ENCODE measurements at places on chromosomes 2 and 18. TPM values are rescaled to one million over a fixed set of nuclear protein-coding genes. Genes with fewer than 3 reads are reported as not detected.

GRCh38 chr2:136376211-136376610, 258.3 kb upstream of the CXCR4 start:
- no peak for DNase-seq

The DPY30 gene
- 155 TPM for polyA plus RNA-seq

The CXCR1 gene
- not detected for polyA plus RNA-seq

The VSNL1 gene
- polyA plus RNA-seq: not detected

The MARCO gene
- 0.07 TPM for polyA plus RNA-seq

- no peak for DNase-seq
Observed at GRCh38 chr2:234564699-234565098, 67.8 kb upstream of the ARL4C start.

- DNase-seq: no peak
Observed at GRCh38 chr18:45379903-45380302, 235.4 kb upstream of the SLC14A2 start.

DNA sequence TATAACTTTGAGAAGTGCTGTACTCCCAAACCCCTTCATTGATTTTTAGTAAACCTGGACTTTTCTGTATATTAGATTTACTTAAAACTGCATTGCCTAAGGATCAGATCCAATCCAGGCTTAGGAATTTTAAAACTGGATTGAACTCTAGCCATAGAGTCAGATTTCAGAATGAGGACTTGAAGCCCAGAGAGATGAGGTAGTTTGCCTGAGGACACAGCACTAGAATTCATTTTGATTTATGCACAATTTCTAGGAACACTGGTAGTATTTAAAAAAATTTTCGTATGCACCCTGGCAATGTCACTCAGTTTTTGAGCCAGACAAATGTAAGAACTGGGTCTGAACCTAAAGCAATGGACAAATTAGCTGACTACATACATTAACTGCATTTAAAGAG, 144.9 kb downstream of the KCTD1 start:
- DNase-seq: no peak

The NFATC1 gene
- 2.0 TPM for polyA plus RNA-seq

- no peak for DNase-seq
Observed at GRCh38 chr18:77081390-77081778, 51.2 kb downstream of the MBP start.
